ENCODE measurements at places on chromosomes 6 and 20.

GRCh38 chr6:5085648-5086293 lies 630 bp downstream of the PPP1R3G start:
- peak; percentile 19 for DNase-seq

- DNase-seq = peak; percentile 51
Observed at GRCh38 chr6:106536851-106537250, 92.4 kb downstream of the RTN4IP1 start.

GRCh38 chr6:119002069-119002468 lies 67.1 kb upstream of the MCM9 start:
- no peak for DNase-seq

GRCh38 chr6:158729906-158730540 lies 80.2 kb downstream of the SYTL3 start:
- no peak for DNase-seq

- DNase-seq = peak; percentile 61
Observed at GRCh38 chr6:132530293-132530974, 7.6 kb upstream of the TAAR9 start.

DNA sequence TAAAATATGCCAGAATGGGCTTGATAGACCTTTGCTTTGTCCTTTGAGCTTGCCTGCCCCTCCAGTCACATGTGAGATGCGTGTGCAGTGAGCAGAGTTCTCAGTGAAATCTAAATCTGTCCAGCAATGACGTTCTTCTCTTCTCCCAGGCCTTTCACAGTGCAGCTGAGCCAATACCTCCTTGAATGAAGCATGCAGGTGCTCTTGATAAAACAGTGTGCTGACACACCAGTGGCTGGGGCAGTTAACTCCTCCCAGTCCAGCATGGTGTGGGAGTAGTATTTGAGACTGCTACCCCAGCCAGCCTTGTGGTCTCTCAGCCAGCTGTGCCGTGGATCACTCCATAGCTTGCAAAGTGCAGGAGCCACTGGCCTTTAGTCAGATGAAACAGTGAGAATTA lies 240.5 kb downstream of the FARS2 start:
- no peak for DNase-seq

GRCh38 chr6:140809694-140810101 lies 1323.0 kb upstream of the GJE1 start:
- DNase-seq = peak; percentile 13

- DNase-seq = no peak
Observed at GRCh38 chr6:128276311-128276710, 244.1 kb downstream of the PTPRK start.

GRCh38 chr20:1576641-1577040 lies 19.1 kb upstream of the SIRPD start:
- DNase-seq = no peak

DNA sequence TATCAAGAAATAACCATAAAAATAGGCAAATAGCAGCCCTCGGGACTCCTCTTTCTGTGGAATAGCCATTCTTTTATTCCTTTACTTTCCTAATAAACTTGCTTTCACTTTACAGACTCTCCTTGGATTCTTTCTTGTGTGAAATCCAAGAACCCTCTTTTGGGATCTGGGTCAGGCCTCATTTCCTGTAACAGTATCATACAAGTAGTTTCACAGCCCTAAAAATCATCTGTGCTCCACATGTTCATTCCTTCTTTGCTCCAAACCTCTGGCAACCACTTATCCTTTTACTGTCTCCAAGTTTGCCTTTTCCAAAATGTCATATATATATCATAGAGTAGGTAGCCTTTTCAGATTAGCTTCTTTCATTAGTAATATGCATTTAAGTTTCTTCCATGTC lies 13.5 kb upstream of the NT5E start:
- peak; percentile 89 for DNase-seq

- DNase-seq = no peak
Observed at GRCh38 chr6:33430334-33430733, 10.5 kb downstream of the SYNGAP1 start.

DNA sequence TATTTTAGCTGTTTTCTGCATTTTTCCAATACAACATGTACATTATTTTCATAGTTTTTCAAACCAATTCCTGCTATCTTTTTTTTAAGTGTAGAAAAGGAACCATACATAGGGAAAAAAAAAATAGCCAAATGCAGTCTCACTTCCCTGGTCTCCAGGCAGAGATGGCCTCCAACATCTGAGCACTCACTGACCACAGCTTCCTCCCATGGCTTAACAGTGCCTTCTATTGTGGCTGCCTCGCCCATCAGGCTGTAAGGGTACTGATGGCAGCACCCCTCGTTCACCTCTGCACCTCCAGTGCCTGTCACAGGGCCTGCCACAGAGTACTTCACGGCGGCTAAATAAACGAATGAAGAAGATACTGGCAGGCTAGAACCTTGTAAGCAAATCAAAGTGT lies 591.1 kb downstream of the PTPRT start:
- DNase-seq = no peak

DNA sequence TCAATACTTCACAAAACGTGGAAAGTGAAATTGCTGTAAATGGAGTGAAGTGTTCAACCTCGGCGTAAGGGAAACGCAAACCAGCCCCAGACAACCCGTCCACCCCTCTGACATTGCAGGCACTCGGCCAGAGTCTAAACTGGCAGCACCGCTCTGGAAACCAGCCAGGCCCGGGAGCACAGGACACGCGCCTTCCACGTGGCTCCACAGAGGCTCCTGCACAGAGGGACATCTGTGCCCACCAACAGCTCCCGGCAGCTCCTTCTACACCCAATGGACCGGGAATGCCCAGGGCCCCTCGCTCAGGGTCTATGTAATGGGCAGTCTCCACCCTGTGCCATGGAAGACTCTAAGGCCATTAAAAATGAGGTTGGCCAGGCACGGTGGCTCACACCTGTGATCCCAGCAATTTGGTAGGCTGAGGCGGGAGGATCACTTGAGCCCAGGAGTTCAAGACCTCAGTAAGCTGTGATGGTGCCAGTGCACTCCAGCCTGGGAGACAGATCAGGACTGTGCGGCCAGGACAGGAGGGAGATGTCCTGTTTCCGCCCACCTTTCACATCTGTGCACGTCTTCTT lies 3.4 kb upstream of the HELZ2 start:
- DNase-seq = no peak

DNA sequence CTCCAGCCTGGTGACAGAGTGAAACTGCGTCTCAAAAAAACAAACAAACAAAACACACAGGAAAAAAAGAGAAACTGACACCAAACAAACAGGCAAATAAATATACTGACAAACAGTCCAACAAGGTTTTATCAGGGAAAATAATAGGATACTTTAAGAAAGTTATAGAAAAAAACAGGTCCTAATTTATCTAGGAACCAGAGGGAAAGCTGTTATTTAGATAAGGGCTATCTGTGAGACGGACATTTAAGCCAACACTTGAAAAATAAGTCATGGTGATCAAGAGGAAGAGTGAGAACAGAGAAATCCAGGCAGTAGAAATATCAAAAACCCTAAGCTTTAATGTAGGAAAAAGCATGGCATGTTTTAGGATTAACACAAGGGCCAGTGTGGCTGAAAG lies 68.9 kb downstream of the FAM217A start:
- no peak for DNase-seq

GRCh38 chr6:36724514-36725390 lies 27.1 kb downstream of the RAB44 start:
- peak; percentile 58 for DNase-seq

DNA sequence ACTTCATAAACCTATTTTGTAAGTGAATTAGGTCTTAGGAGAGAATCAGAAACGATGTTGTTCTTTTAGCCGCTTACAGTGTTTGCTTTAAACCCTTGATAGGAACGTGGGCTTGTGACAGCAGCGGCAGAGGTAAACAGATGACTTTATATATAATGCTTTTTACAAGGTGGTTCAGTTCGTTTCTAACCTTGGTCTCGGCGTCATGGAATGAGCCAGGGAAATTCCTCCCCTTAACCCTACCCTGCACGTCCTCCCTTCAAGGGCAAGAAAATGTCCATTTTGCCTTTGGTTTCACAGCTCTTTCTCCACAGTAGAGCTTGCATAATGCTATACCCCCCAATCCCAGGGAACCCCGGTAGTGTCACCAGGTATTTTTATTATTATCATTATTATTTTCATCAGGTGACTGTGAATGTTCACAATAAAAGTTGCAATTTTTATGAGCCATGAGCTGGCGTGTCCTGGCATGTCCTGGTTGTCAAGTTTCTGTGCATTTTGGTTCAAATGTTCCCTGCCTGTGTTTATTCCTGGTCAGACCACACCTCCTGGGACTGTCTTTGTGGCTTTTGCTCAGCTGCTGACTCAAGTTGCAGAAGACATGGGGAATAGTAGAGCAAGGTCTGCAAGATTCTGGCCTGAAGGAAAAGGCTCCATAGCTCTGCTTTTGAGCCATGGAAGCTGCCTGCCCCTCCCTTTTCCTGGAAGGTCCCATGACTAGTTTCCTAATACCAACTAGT lies 112.8 kb upstream of the BMP2 start:
- no peak for DNase-seq

- peak; percentile 24 for DNase-seq
Observed at GRCh38 chr6:55399351-55399750, 72.1 kb downstream of the GFRAL start.

GRCh38 chr6:75436869-75437268 lies 56.7 kb downstream of the FILIP1 start:
- no peak for DNase-seq
